ENCODE measurements at places on chromosomes 16 and 17.
A peak's percentile ranks its signal among the peaks of the same experiment; 100 is the strongest.

DNA sequence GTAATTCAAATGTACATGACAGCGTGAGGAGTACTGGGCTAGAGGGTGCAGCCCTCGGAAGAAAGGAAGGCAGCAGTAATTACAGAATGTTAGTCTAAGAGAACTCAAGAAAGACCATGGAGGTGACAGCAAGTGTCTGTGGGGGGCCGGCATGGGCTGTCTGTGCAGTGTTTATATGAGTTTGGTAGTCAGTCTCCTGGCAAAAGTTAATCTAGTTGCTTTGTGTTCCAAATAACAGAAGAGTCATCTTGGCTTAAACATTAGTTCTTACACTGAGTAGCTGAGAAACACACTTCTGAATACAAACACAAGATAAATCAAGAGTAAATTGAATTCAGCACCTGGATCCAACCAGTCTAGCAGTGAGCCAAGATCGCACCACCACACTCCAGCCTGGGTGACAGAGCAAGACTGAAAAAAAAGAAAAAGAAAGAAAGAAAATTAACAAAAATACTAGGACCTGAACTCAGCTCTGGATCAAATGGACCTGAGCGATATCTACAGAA is 189.3 kb upstream of the COX10 start:
- DNase-seq: no peak

DNA sequence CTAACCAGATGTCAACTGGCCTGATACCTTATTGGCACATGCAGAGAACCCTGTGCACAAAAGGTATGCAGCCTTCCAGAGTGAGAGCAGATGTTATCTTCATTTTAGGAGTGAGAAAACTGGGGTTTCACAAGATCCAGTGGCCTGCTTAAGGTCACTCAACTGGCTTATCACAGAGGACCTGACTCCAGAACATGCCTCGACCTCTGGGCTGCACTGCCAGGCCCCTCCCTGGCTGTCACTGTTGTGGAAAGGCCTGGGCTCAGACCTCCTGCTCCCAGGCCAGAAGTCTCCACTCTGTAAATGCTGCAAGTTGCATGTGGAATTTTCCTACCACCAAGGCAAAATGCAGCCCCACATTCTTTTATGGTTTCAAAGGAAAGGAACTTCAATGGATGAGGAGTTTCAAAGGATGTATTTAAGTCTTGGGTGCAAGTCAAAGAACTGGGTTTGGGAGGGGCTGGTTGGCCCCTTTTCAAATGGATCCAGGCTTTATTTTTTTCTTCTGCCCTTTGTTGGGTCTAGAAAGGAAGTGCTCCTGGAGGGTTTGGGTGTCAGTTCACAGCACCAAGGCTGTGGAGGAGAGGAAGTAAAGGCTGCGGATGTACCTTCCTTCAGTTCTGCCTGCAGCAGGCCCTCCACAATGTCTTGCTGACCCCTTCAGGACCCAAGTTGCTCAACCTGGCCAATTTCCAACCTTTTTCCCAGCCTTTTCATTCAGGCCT is 30.4 kb upstream of the SMPD3 start:
- DNase-seq: peak; percentile 53

DNA sequence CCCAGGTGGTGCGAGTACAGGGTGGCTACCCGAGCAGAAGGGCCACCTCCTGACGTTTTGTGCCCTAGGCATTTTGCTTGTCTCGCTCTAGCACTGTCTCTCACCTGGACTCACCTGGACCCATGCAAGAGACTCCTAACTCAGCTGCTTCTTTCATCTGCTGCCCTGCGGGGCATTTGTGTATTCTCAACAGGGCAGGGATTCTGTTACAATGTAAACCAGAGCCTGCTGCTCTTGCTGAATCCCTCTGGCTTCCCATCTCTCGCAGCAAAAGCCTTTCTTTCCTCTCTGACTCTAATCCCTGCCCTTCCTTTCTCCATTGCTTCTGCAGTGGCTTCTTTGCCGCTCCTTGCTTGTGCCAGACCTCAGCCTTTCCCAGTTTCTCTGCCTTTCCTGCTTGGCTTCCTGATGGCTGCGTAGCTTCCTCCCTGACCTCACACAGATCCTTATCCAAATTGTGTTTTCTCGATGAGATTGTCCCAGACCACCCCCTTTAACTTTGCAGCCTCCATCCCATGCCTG is 10.2 kb downstream of the ARSG start:
- peak; percentile 85 for DNase-seq

DNA sequence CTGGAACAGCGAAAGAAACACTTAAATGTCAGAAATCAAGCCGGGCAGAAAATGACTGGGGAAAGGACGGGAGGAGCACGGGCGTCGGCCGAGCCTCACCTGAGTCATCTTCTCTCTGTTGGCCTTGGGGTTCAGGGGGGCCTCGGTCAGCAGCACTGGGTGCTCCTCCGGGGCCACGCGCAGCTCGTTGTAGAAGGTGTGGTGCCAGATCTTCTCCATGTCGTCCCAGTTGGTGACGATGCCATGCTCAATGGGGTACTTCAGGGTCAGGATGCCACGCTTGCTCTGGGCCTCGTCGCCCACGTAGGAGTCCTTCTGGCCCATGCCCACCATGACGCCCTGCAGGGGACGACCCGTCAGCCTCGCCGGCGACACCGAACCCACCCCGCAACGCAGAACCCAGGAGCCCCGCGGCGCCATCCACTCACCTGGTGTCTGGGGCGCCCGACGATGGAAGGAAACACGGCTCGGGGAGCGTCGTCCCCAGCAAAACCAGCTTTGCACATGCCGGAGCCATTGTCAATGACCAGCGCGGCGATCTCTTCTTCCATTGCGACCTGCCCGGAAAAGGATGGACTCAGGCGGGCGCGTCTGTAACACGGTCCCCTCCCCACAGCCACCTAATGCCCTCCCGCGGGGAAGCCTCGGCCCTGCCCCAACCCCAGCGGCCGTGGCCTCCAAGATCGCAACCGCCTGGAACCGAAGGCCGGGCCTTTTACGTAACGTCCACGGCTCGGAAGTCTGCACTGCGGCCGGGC is 616 bp downstream of the ACTG1 start:
- DNase-seq: no peak

- no peak for DNase-seq
Observed at GRCh38 chr16:20614186-20615141, 38.3 kb upstream of the ACSM2B start.

DNA sequence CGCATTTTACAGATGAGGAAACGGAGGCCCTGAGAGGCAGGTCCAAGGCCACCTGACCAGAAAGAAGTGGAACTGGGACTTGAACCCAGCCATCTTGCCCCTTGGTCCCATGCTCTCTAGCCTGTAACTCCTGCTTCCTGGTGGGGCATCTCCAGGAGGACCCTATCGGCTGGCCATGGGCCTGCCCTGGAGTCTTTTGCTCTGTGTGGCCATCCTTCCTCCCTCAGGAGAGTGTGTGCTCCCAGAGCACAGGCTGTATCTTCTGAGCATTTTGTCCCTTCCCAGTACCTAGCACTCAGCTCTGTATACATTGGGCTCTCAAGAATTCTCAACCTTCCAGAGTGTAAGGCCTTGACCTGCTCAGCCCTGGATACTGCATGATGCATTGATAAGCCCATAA is 28.4 kb upstream of the STH start:
- no peak for DNase-seq

GRCh38 chr17:19461116-19461515 is 50.1 kb downstream of the RNF112 start:
- peak; percentile 49 for DNase-seq

GRCh38 chr16:83441517-83441916 is 366.3 kb upstream of the HSBP1 start:
- DNase-seq: no peak

- DNase-seq: no peak
Observed at GRCh38 chr16:53785044-53785443, 81.1 kb downstream of the FTO start.

- peak; percentile 65 for DNase-seq
Observed at GRCh38 chr17:58531661-58532554, 17.5 kb upstream of the MTMR4 start.

DNA sequence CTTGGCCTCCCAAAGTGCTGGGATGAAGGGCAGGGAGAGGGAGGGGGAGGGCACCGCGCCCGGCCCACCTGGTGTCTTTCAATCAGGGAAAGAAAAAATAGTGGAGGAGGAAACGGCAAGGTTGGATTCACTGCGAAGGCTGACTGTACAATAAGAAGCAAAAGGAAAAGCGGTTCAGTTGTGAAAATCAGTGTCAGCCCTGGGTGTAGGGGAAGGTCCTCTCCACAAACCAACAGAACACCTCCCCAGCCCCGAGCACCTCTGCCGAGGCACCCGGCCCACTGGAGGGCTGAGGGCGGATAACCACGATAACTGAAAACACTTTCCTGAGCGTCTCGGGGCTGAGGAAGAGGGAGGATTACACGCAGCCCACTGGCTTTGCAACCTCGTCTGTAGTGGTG is 1.4 kb upstream of the SPG7 start:
- DNase-seq: peak; percentile 27

DNA sequence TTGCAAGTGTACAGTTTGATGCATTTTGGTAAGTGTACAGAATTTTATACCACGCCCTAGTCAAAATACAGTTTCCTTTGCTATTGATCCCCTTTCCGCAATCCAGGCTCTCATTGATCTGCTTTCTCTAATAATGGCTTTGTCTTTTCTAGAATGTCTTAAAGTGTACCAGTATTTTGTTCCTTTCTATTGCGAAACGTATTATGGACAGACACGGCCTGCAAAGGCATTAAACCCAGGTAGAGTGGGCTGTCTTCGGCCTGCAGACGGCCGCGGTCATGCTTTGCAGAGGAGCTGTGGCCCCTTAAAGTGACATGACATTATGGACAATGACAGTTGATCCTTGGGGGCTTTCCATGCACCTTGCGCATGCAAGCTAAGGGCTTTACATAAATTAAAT is 15.9 kb upstream of the HSBP1 start:
- DNase-seq: no peak

DNA sequence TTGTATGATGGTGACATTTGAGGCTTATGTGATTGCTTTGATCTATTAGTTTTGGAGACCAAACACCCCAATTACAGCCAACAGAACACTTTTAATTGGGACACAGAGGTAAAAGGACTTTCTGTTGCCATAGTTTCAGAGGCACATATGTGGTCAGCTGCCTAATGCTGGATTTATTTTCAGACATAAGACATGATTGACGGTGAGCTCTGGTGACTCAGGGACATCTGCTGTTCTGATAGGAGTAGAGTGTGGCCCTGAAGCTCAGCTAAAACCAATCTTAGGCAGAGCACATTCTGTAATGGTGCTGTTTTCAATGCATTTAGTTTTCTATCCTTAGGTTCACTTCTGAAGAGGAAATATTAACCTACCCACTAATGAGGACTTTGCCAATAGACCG is 247.1 kb downstream of the UTP18 start:
- DNase-seq: no peak

DNA sequence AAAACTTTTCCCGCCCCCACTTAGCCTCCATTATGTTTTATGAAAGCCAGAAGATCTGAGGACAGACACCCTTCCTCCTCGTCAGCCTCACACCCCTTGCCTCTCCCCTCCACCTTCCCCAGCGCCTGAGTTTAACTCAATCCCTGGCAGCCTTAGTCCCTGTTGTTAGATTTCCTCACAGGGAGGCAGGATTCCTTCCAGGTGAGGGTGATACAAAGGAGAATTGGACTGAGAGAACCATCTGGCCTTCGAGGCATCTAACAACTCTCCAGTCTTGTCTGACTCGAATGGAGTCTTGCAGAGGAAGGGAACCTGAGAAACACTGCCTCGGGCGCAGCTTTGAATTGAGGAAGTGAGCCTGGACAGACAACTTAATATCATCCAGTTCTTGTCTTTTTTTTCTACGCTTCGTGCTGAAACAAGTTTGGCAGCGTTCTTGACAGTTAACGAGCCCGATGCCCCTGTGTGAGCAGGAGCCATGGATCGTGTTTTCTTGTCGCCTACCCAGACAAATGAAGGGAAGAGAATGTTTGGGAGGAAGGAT is 1.3 kb upstream of the ZNF768 start:
- peak; percentile 87 for DNase-seq

- DNase-seq: no peak
Observed at GRCh38 chr17:10021272-10021984, 116.4 kb upstream of the RCVRN start.

DNA sequence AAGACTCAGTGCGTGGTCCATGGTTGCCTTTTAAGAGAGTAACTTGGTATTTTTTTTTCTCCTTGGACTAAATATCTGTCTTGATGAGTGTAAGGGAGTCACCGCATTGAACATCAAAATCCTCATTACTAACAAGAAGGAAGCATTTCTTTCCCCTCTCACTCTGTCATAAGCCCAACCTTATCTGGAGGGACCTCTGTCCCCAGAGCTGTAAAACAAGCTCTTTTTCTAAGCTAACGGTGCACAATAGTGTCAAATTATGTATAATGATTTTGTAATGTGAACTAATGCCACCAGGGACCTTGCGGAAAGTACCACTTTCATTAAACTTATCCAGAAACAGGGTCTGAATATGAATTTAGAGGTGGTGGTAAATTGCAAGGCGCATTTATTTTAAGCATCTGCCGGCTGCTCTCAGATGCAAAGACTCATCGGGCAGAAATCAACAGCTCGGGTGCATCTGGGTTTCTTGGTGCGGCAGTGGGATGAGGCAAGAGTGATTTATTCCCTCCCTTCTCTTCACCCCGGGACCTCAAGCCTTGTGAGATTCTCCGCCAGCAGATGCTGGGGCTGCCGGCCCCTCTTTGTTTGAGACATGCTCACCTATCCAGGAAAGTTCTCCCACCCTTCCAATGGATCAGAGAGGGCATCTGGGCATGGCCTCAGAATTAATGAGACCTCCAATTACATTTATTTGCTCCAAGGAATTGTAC is 95.2 kb upstream of the IRX3 start:
- DNase-seq: no peak

DNA sequence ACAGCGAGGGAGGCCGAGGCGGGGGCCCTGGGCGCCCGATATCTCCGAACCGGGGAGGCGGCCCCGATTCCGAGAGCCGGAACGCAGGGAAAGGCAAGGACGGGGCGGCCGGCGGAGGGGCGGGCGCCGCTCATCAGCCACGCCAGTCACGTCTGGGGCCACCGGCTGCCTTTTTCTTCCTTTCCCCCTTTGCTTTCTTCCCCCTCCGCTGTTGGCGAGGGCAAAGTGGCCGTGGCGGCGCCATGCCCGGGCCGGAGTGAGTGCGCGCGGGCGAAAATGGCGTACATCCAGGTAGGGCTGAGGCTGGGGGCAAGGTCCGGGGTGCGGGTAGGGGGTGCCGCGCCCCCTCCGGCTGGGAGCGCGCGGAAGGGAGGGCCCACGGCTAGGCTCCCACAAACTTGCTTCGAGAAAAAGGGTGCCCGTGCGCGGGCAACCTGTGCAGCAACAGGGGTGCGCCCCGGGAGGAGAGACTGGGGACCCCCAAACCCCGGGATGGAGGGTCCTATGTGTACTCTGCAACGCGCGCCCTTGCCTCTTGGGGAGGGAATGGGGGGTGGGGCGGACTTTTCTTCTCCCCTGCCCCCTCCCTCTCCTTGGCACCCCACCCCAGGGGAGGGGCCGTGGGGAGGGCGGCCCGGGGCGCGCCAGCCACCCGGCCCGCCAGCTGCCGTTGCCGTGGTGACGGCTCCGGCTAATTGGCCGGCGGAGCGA is 486 bp downstream of the SYT17 start:
- DNase-seq: peak; percentile 40

- DNase-seq: peak; percentile 65
Observed at GRCh38 chr17:57432507-57433277, 176.4 kb downstream of the MSI2 start.

DNA sequence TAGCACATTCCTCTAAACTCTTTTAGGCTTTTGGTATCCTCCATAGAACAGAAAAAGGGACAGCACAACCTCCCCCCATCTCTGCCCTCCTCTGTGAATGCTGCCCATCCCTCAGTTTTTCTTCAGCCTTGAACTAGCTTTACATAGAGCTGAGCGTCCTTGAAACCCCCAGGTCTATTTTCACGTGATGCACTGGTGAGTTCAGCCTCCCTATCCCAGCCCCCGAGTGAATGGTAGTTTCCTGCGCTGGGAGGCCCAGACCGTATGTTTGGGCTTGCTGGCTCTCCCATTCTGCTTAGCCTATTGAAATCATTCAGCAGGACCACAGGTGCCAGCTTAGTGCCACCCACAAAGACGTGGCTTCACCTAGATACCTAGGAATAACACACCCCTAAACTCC is 22.5 kb downstream of the ZNF385C start:
- no peak for DNase-seq
